ENCODE measurements at places on chromosomes 6 and 20.

- no peak for DNase-seq
These were observed 16.9 kb downstream of the KCNK15 start for GRCh38 chr20:44762466-44763140.

DNA sequence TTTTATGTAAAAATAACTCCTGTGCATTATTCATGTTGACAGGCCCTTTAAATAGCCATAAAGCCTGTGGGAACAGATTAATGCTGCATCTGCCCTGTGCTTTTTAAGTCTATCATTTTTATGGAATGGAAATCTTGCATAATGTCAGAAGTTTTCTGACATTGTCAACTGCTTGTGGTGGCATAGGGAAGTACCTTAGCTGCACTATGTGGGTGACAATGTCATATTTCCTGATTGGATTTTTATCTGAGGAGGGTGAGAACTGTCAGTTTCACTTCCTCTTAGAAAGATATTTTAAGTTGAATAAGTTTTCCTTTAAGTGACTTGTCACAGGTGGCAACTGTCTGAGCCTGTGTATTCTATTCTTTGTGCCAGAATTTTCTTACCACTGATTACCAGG is 267.9 kb downstream of the PLCB1 start:
- DNase-seq: no peak

GRCh38 chr20:63974402-63975200 is 4.8 kb downstream of the SAMD10 start:
- DNase-seq: no peak

GRCh38 chr6:38603496-38603895 is 36.2 kb downstream of the BTBD9 start:
- no peak for DNase-seq

GRCh38 chr20:57988422-57988821 is 240.0 kb downstream of the ANKRD60 start:
- DNase-seq: no peak

DNA sequence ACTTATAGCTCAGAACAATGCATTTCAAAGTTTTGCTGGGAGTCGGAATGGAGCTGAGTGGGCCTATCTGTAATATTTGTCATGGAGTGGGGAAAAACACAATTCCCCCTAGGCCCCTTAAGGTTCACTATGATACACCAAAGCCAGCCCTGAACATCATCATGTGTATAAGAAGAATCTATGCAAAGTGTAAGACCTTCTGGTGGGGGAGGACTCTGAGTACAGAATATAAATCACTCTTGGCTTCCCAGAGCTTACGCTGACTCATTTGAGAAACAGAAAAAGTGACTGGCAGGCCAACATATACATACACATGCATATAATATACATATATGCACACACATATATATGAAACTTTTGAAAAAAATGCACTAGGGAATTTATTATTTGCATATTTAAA is 54.1 kb upstream of the UBR2 start:
- DNase-seq: no peak

DNA sequence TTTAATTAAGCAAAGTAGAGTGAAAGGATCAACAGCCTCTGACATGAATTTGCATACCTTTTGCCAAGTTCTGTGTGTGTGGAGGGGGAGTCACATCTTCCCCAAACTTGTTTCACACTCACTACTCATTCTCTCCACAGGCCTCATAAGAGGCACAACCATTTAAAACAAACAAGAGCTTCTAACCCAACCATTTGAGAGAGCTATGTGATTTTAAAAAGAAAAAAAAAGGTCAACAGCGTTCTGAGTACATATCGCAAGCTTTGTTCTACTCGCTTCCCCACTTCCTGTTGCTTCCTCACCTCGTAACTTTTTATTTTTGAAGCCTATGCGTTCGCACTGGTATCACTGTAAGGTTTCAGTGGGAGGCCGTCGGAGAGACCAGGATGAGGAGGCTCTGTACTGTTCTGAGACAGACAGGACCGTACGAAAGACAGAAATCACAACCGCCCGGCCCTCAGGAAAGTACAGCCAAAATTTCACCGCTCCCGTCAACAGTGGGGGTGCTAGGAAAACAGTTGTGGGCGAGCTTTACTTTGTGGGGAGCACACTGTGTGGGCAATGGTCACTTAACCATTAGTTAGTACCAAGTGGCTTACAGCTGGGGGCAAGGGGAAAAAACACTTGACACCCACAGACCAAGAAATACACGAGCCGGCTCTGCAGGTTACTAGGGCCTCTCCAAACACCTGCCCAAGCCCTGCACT is 61.3 kb downstream of the TRERF1 start:
- DNase-seq: no peak

DNA sequence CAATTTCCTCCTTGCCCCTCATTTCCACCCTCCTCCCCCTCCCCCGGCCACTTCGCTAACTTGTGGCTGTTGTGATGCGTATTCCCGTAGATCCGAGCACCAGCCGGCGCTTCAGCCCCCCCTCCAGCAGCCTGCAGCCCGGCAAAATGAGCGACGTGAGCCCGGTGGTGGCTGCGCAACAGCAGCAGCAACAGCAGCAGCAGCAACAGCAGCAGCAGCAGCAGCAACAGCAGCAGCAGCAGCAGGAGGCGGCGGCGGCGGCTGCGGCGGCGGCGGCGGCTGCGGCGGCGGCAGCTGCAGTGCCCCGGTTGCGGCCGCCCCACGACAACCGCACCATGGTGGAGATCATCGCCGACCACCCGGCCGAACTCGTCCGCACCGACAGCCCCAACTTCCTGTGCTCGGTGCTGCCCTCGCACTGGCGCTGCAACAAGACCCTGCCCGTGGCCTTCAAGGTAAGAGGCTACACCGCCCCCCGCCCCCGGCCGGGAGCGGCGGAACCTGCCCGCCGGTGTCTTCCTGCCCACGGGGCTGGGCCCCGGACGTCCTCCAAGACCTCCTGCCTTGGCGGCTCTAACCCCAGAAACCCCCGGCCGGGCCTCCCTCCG is 44.9 kb upstream of the SUPT3H start:
- no peak for DNase-seq

DNA sequence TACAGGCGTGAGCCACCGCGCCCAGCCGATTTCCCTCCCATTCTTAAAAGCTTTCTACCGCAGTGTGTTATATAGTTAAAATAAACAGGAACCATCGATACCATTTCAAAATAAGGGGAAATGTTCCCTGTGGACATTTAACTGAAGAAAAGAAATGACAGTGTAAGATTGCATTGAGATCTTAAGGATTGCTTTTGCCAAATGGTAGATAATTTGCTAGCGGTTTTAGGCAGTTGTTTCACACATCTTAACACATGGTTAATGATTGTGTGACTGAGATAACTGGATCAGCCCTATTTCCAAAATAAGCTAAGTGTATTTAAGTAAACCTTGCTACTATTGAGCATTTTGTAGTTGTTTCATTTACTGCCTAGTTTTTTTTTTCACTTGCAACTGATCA is 15.6 kb downstream of the STX16 start:
- no peak for DNase-seq

DNA sequence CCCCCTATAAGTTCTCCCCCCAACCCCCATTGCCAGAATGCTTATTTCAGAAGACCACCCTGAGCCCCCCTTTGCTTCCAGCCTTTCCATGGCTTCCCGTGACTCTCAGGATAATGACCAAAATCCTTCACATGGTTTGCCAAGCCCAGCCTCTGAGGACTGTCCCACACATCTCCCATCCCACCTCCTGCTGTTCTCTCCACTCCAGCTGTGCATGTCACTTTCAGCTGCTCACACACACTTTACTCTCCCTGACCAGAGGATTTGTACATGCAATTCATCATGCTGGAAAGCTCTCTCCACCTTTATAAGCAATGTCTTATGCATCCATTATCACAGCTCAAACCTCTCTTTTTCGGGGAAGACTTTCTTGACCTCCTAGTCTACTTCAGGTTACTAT is 164.2 kb downstream of the PRL start:
- no peak for DNase-seq

All from stimulated activated CD8-positive, alpha-beta memory T cell treated with anti-CD3 and anti-CD28 coated beads, Interleukin-4, amount 100 ng/mL, for 1 hour (primary cell).